ENCODE measurements at places on chromosomes 5 and 9.

DNA sequence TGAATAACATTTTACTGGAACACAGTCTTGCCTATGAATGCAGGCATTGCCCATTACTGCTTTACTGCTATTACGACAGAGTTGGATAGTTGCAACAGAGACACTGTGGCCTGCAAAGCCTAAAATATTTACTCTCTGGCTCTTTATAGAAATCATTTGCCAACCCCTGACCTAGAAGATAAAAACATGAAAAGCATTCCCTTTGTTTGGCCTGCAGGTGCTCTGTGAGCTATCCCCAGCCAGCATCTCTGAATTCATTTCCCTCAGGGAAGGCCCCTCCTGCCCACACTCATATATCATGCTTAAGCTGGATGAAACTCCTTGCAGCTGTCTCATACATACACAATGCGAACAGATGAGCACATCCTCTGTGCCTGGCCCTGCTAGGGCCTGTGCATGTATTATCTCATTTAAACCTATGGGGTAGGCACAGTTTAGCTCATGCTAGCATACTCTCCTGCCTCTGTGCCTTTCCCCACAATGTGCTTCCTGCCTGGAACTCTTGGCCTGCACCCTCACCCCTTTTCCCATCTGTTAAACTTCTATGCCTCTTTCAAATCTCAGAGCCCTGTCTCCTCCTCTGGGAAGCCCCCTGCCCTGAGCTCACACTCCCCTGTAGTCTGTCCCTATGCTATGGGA is 193.1 kb downstream of the PAX5 start:
- DNase-seq: no peak

GRCh38 chr5:454936-455335 is 12.0 kb downstream of the EXOC3 start:
- DNase-seq: no peak

DNA sequence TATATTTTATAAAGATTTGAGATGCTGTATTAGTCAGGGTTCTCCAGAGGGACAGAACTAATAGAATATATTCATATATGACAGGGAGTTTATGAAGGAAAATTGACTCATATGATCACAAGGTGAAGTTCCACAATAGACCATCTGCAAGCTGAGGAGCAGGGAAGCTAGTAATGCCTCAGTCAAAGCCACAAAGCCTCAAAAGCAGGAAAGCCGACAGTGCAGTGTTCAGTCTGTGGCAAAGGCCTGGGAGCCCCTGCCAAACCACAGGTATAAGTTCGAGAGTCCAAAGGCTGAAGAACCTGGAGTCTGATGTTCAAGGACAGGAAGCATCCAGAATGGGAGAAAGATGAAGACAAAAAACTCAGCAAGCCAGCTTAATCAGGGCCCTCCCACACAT is 382.2 kb downstream of the LRRC70 start:
- no peak for DNase-seq

DNA sequence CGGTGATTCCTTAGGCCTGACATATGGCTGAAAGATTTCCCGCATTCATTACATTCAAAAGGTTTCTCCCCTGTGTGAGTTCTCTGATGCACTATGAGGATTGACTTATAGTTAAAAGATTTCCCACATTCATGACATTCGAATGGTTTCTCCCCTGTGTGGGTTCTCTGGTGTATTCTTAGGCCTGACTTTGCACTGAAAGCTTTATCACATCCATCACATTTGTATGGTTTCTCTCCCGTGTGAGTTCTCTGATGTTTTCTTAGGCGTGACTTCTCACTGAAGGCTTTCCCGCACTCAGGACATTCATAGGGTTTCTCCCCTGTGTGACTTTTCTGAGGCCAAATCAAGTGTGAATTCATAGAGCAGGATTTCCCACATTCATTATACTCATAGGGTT is 35.8 kb downstream of the ZNF782 start:
- no peak for DNase-seq

DNA sequence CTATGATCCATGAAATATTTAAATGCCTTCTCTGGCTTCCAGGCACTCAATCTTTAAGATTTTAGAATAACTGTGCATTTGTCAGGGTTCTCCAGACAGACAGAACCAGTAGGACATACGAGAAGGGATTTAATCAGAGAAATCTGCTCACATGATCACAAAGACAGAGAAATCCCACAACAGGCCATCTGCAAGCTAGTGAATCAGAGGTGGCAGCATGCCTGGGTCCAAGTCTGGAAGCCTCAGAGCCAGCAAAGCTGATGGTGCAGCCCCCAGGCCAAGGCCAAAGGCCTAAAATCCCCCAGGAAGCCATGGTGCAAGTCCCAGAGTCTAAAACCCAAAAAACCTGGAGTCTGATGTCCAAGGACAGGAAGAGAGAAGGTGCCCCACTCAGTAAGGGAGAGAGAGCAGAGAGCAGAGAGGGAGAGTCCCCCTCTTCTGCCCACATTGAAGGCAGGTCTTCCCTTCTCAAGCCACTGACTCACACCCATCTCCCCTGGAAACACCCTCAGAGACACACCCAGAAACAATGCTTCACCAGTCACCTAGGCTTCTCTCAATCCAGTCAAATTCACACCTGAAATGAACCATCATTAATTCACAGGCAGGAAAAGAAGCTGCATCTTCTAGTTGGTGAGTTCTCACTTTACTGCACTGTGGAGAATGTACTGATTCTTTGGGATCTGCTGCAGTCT is 48.7 kb downstream of the CAMSAP1 start:
- DNase-seq: no peak

GRCh38 chr5:669111-669841 is 23.9 kb downstream of the TPPP start:
- DNase-seq: no peak

DNA sequence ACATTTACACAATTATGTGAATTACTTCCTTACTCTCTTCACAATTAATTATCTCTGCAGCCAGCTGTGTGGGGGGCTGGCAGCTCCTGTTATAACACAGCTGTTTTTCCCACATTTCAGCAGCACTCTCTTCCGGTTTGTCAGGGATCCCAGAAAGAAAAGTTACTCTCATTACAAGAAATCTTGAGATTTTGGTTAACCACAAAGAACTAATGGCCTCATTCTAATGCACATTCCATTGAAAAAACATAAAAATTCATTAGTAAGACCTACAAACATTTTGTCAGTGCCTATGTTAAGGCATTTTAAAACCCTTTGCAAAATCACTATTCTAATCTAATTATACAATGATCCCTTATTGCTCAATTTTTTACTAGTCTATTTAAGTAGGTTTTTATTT is 64.1 kb downstream of the PDE4D start:
- DNase-seq: no peak

DNA sequence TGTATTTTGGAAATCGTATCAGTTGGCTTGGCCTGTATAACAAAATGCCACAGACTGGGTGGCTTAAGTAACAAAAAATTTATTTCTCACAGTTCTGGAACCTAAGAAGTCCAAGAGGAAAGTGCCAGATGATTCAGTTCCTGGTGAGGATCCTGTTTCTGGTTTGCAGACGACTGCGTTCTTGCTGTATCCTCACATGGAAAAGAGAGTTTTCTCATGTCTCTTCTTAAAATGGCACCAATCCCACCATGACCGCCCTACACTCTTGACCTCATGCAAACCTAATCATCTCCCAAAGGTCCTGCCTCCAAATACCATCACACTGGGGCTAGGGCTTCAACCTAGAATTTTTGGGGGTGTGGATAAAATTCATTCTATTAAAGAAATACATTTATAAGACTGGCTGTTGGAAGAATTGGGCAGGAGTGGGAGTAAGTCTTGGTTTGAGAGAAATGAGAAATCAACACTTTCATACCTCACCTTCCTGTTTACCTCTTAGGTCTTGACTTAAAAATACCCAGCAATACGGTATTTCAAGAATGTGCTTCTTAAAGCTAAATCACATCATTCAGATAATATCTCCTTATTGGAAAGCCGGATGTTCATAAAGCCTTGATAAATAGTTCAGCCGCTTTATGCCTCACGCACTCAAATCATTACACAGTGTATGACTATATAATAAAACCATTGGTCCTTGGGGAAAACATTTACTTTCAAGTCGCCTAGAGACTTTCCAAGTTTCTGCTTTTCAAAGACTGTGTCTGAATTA is 28.7 kb downstream of the PTTG1 start:
- DNase-seq: no peak

DNA sequence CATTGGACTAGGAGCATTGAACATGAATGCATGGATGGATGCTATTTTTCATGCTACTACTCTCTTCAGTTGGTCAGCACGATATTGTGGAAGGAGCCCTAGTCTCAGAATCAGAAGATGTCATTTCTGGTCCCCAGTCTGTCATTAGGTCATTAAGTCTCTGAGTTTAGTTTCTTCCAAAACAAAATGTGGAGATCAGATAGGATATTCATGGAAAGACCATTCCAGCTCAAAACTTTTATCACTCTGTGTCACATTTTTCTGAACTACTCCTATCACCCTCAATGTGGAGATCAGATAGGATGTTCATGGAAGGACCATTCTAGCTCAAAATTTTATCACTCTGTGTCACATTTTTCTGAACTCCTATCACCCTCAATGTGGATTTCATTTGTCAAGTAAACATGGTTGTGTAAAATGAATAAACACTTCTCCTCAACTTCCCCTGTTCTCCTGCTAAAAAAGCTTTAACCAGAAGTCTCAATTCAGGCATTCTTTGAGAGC is 296.8 kb downstream of the MRPS30 start:
- no peak for DNase-seq

GRCh38 chr9:87157366-87158031 is 210.2 kb upstream of the GAS1 start:
- DNase-seq: no peak

- no peak for DNase-seq
These were observed 264.1 kb downstream of the MLLT3 start for GRCh38 chr9:20358207-20358606.

DNA sequence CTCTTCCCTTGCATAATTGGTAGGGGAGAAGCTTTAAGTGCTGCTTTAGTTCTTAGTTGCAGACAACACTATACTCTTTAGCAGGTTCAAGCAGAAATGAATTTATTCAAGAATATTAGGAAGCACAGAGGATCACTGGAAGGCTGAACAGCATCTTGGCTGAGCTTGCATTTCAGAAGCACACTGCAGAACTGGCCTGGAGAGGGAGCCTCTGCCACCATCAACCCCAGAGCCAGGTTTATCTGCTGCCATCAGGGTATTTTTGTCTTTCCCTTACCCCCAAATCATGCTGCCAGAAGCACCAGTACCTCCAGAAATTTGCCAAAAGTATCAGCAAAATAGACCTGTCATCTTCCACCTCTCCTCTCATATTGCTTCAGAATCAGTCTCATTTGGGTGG is 440.7 kb downstream of the DMAC1 start:
- no peak for DNase-seq

DNA sequence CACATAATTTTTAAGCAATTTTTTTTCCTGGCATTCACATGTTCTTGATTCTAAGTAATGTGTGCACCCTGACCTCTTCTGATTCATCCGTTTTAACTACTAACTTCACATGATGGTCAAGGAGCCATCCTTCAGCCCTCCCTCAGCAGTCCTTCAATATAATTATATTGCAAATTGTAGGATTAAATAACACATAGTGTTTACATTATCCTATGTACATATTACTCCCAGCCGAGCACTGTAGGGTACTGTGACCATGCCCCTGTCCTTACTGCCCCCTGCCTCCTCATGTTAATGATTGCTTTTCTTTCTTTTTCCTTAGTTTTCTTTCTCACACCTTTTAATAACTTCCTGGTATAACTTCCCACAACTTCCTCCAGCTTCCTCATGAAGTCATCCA is 96.3 kb upstream of the FANCC start:
- no peak for DNase-seq

GRCh38 chr5:174412374-174412773 is 312.0 kb upstream of the MSX2 start:
- no peak for DNase-seq

DNA sequence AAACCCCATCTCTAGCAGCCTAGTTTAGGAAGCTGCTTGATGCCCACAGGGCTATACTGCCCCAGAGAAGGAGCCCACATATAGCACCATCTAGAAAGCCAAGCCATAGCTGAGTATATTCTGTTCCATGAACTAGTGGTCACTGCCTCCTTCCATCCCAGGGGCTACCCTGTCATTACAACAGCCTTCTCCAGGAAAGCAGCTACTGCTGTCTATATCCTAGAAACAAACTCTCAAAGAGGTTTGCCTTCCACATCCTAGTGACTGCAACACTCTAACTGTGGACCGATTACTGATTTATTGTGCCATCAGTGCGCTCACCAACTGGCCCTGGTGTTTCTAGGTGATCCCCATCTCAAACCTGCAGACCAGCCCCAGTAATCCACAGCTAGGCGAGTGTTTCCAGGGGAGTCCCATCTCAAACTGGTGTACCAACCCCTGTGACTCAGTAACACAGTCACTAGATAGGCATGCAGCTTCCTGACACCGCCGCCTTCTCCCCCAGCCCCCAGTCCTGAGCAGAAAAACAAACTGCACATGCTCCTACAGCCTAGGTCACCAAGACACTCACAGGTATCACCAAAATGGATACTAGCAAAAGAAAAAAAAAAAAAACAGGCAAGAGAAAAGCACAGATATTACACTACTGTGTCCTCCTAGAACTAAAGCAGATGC is 14.8 kb downstream of the SPTLC1 start:
- DNase-seq: no peak

DNA sequence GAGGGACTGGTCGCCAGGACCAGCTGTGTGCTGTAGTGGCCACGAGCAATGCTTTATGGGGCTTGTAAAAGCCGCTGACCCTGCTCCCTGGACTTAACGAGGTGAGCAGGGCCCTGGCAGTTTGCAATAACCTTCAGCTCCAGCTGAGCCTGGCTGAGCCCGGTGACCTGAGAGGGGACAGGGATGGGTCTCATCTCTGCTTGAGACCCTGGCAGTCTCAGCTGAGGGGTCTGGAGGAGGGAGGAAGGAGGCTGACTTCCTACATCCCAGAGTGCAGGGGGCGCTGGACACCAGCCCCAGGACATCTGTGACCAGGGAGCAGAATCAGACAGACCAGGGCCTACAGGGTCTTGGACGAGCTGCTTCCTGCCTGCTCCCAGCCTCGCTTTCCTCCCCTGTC is 277.5 kb upstream of the MVB12B start:
- DNase-seq: no peak

- DNase-seq: no peak
These were observed 77.0 kb downstream of the CYFIP2 start for GRCh38 chr5:157342822-157343402.

DNA sequence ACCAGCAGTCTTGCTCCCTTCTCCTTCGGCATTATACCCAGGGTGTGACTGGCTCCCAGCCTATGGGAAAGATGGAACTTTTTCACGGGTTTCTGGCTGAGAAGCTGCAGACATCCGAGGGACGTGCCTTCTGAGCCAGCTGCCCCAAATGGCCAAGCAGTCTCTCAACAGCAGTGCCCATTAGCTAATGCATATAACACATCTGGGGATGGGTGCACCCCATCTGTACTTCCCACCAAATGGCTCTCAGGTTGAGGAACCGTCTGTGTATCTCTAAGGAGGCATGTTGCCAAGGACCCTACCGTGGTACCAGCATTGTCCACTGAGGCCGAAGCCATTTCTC is 25.0 kb downstream of the C5orf15 start:
- no peak for DNase-seq

DNA sequence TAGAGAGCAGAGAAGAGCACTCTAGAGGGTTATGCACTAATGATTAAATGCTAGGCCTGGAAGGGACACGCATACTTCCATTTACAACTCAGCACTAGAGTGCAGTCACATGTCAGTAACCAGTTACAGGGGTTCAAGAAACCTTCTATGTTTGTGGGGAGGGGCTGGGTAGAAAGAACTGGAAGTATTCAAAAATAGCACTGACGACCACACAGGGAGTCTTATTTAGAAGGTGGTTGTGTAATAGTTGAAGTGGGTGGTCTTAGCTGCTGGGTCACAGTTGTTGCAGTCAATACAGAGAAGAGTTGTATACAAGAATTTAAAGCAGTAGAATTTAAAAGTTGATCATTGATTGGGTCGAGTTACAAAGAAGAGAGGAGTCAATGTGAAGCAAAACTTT is 15.4 kb downstream of the AOPEP start:
- DNase-seq: no peak
